HepG2 (cell line): ENCODE measurements at places on chromosomes 7 and 10. TPM values are rescaled to one million over a fixed set of nuclear protein-coding genes. Genes with fewer than 3 reads are reported as not detected.

DNA sequence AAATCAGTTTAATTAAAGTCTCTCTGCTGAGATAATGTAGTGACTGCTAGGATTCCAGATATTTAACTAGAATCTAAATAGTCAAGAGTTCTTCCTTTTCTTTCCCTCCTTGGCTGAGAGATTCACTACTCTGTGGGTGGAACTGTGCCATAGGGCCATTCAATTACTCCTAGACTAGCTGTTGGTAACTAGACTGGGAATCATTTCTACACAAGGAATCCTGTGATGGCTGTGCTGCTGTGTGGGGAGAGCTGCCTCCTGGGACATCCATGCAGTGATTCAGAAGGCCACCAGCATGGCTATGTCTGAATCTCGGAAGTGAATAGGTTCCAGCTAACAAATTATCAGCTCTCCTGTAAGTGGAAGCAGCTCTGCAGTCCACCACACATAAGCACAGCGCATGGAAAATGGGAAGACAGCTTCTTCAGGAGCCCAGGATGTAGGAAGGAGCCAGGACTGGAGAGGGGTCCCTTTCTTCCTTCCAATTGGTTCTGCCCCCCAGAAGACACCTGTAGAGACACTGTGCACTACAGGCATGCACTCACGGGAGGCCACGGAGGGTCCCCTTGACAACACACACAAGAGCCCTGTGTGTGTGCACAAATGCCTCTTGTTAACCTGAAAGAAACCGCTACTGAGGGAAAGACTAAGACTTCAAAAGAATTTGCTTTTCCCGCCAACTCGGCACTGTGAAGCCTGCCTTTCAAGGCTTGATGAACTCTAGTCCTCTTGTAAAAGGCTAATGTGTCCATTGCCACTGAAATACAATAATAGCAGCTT, 66.5 kb downstream of the SCRN1 start:
- DNase-seq = no peak

COL26A1 gene
- 6.8 and 7.8 TPM in 2 replicates for polyA plus RNA-seq

GRCh38 chr7:151148319-151149259, 18.9 kb downstream of the GBX1 start:
- no peak for DNase-seq

DNA sequence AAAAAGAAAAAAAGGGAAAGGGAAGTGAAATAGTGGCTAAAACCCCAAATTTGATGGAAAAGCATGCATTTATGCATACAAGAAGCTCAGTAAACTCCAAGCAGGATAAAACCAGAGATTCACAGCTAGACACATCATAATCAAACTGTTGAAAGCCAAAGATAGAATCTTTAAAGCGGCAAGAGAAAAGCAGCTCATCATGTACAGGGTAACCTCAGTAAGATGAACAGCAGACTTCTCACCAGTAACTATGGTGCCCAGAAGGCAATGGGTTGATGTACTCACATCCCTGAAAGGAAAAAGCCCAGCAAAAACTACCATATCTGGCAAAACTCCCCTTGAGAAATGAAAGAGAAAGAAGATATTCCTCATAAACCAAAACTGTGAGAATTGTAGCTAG, 60.4 kb downstream of the TPST1 start:
- DNase-seq = no peak

TCAF2 gene
- polyA plus RNA-seq = 1.8 and 2.8 TPM in 2 replicates

CACNA2D1 gene
- polyA plus RNA-seq = not detected in 2 replicates
